ENCODE measurements at places on chromosomes 4 and X.

DNA sequence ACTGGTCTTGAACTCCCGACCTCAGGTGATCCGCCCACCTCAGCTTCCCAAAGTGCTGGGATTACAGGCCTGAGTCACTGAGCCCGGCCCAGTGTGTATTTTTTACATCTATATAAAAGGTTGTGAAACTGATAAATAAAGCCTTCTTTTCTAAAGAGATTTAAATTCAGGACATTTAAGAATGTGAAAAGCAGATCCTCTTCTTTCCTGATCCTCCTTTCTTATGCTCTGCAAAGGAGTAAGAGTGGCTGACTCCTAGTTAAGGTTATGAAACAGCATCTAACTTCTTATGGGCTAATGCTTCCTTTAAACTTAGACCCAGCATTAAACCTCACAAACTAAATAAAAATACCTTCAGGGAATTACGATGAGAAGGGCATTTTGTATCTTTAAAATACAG is 197.7 kb upstream of the MAB21L2 start:
- no peak for DNase-seq

- DNase-seq = peak; percentile 73
These were observed 7.7 kb upstream of the MAPK10 start for GRCh38 chr4:86367577-86367976.

DNA sequence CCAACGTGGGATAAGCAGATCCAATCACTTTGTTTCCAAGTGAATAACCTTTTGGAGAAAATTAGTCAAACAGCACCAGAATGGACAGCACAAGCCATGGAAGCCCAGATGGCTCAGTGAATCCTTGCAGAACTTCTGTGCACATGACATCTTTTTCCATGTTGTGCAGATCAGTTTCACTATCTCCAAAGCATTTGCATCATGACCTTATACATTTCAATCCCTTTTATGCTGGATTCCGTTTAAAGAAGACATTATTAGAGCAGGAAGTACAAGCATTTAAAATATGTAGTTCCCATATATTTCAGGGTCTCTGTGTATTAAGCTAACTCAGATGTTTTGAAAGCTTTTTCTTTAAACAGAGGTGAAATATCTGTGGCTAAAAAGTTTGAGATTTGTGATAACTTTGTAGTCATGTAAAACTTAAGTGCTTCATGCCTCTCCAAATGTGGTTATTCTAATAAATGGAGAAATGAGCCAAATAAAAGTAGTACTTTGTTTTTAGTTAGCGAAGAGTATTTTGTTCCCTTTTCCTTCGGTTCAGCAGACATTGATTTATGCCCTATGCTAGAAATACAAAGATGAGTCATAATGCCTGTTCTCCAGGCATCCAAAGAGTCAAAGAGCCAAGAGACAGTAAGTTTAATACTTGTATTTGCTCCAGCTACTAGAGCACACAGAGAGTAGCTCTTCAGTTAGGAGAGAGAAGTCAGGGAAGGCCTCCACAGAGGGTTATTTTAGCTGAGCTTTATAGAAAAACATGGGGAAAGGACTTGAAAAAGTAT is 39.0 kb downstream of the PLAC8 start:
- peak; percentile 85 for DNase-seq

DNA sequence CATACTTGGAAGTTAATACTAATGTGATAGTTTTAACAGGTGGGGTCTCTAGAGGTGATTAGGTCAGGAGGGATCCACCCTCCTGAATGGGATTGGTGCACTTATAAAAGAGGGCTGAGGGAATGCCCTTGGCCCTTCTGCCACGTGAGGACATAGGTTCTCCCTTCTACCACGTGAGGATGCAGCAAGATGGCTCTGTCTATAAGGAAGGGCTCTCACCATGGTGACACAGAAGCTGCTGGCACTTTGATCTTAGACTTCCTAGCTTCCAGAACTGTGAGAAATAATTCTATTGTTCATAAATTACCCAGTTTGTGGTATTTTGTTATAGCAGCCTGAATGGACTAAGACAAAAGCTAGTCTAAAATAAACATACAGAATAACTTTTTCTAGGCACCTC is 1.0 kb downstream of the AADAT start:
- DNase-seq = no peak

DNA sequence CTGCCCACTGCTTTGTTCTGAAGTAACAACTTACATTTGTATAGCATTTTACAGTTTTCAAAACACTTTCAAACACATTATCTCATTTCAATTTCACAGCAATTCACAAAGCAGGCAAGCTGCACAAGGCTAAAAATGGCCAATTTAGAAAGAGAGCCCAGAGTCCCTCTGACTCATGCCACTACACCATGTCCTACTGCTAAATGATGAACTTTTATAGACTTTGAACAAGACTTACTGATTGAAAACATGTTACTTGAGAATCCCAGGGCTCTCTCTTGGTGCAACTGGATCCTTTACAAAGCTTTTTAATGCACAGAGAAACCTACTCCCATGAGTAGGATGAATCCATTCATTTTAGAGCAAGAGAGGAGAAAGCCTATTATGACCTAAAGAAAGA is 5.8 kb upstream of the G3BP2 start:
- no peak for DNase-seq

DNA sequence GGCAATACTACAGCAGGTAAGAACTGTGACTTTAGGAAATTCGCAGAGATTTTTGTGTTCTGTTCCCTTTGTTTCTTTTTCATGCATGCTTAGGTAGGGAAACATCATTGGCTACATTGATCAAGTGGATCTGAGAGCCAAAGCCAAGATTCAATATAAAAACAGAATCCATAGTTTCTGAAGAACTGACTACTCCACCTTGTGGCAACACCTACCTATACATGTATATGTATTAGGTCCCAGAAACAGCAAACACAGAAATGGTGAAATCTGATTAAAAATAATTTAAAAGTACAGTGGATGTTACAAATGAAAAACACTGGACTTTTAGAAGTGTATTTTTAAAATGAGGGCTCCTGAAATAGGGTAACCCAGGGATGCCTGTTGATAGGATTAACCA is 322.6 kb upstream of the MAOA start:
- no peak for DNase-seq

DNA sequence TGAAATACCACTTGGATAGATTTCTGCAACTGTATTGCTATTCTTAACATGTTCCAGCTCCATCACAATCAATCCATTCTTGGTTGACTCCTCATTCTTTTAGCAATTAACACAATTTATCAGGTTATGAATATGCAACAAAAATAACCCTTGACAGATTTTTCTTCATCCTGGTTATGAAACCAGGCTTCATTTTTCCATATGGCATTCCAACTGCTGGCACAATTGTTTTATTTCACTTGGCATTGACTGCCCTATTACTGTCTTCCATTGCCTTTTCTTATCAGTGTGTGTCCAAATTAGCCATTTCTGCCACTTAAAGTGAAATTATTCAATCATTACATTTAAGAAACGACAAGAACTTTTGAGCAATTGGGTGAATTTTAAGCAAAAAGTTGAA is 388.8 kb upstream of the EPHA5 start:
- DNase-seq = no peak

DNA sequence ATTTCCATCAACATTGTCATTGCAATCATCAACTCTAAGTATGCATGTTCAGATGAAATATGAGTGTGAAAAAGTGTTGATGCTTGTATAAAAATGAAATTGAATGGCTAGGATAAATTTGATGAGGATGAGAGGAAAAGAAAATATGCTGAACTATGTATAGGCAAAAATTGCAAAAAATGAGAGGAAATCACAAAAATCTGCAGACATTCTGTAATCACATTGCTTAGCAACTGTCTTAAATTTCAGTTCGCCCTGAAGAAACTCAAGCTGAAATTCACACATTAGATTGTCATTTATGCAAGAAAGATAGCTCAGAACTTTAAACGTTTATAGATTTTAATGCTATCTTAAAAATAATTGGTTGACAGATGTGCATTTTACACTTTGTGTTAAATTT is 1098.8 kb upstream of the IGFBP7 start:
- no peak for DNase-seq

GRCh38 chr4:103493450-103494159 is 226.2 kb downstream of the TACR3 start:
- DNase-seq = no peak

- no peak for DNase-seq
These were observed 150.0 kb downstream of the VCX3A start for GRCh38 chrX:6384921-6385320.

- DNase-seq = peak; percentile 24
These were observed 14.2 kb upstream of the CPE start for GRCh38 chr4:165364452-165365080.

DNA sequence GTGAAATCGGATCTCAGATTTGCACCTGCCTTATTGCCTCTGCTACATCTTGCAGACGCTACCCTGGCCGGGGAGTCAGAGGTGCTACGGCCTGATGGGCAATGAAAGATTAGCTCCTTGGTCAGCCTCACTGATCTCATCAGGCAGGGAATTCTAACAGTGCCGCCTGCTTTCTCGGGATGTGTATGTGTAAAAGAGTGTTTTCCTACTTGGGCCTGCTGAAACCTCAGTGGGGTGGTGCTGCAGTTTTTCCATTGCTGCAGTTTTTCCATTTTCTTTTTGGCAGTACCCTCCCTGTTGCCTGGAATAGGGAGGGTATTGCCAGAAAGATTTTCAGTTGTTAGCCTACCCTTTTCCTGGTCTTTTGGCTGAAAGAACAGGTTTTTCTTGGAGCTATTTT is 117.5 kb downstream of the CDKL5 start:
- no peak for DNase-seq
